Cortex of kidney (tissue), 1 donor: ENCODE measurements at places on chromosomes 3 and 15.

DNA sequence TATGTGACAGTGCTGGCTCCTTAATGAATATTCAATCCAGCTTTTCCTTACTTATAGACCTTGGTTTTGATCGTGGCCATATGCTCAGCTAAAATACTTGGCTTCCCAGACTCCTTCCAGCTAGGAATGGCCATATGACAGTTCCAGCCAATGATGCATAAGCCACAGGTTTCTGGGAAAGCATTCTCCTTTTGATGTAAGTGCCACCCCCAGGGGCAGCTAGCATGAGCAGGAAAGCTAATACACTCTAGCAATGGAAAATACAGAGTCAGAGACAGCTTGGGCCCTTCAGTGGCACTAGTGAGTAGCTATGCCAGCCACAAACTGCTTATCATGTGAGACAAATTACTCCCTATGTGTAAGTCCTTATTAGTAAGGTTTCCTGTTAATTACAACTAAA lies 26.7 kb downstream of the TBC1D2B start:
- DNase-seq, result no peak

DNA sequence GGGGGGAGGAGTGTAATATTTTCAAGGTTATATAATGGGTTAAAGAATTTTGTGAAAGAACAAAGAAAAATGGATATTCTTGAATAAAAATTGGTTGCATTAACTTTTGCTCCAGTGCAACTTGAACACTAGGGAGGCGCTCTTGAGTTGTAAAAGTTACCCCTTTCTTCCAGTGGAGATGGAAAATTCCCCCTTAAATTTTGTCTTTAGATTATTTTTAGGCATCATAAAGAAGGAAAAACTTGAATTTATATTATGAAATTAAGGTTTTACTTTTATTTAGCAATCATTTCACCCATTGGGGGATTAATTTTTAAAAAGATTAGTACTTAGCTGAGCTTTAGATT lies 550 bp upstream of the CHD2 start:
- no peak for DNase-seq

DNA sequence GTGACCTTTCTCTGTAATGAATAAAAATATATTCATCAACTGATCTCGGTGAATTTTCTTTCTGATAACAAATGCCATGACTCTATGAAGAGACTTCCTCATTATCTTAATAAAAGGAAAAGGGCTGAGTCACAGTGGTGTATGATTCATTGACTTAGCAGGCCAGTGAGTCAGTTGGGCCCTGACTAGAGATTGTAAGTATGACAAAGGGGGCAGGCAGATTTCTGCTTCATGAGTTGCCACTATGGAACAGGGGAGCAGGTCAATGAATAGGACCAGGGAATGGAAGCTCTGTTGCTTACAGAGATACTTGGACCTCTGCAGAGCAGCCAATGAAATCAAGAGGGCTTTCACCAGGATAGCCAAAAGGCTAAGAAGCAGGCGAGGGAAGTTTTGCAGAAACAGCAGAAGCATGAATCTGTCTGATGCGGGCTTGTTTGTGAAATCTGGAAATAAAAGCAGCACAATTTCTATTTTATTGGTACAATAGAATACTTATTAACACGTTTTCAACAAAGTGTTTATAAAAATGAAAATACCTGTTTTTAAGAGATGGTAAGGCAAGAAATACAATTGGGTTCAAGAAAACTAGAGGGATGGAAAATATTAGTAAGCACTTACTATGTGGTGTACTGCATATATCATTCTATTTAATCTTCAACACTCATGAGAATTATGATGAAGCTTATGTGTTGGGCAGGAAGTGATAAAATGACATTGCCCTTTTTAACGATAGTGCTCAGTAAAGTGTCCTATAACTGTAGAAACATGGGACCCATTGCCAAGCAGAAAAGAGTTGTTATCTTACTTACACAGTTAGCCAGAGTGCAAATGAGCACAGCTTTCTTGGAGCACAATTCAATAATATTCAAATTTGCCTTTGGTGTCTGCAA lies 169.8 kb upstream of the MYRIP start:
- DNase-seq, result no peak

GRCh38 chr3:154829929-154830328 lies 250.2 kb upstream of the MME start:
- DNase-seq, result no peak

- DNase-seq, result no peak
Observed at GRCh38 chr3:125239266-125239665, 26.7 kb upstream of the SLC12A8 start.

GRCh38 chr15:55661428-55661827 lies 73.3 kb upstream of the PYGO1 start:
- no peak for DNase-seq

- no peak for DNase-seq
Observed at GRCh38 chr15:58462973-58463663, 31.3 kb downstream of the LIPC start.

DNA sequence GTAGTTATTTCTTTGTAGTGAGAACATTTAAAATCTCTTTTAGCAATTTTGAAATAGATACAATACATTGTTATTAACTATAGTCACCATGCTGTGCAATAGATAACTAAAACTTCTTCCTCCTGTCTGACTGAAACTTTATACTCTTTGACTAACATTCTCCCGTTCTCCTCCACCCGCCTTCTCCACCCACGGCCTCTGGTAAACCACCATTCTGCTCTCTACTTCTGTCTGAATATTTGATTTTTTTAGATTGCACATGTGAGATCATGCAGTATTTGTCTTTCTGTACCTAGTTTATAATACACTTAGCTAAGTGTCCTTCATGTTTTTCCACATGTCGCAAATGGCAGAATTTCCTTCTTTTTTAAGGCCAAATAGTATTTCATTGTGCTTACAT lies 72.8 kb upstream of the RBM5 start:
- DNase-seq, result no peak

DNA sequence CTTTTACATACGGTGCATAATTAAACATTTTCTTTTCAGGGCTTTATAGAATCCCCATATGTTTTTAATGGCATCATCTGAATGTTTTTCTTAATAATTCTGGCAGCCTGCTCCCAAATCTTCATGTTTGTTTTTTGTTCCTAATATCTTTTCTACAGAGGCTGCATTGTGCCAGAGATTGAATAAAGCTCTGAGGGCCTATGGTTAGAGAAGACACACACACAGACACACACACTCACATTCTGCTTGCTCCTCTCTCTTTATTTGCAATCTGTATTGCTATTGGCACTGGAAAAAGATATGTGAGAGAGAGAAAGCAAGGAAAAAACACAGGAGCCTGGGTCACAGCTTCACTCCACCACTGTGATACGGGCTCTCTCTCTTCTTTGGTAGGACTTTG lies 136.0 kb downstream of the MECOM start:
- DNase-seq, result no peak

GRCh38 chr3:46663591-46664135 lies 29.8 kb downstream of the ALS2CL start:
- DNase-seq, result no peak

DNA sequence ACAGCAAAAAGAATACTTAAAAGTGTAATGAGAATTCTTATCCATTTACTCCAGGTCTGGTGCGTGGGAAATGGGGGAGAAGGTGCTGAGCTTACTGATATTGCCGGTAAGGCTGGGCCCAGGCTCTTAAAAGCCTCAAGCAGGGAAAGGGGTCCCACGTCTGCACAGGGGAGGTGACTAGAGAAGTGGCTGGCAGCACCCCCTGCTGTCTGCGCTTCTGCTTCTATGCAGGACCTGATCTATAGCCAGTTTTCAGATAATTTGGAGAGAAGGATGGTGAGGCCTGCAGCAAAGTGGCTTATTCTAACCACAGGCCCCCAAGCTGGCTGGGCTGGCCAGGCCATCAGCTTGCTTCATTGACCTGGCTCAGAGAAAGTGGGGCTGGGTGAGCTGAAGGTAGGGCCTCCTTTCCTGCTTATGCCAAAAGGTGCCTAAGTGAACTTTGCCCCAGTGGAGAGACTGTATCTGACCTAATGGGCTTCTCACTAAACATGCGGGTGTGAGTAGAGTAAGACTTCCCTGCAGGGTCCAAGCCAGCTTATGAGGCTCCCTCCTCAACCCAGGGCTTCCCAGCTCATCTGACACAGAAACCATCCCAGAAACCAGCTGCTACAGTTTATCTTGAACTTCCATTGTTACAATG lies 30.9 kb upstream of the ATP1B3 start:
- no peak for DNase-seq

GRCh38 chr3:158912188-158912587 lies 110.3 kb downstream of the MFSD1 start:
- no peak for DNase-seq

GRCh38 chr3:17057321-17057720 lies 172.6 kb downstream of the PLCL2 start:
- DNase-seq, result no peak

DNA sequence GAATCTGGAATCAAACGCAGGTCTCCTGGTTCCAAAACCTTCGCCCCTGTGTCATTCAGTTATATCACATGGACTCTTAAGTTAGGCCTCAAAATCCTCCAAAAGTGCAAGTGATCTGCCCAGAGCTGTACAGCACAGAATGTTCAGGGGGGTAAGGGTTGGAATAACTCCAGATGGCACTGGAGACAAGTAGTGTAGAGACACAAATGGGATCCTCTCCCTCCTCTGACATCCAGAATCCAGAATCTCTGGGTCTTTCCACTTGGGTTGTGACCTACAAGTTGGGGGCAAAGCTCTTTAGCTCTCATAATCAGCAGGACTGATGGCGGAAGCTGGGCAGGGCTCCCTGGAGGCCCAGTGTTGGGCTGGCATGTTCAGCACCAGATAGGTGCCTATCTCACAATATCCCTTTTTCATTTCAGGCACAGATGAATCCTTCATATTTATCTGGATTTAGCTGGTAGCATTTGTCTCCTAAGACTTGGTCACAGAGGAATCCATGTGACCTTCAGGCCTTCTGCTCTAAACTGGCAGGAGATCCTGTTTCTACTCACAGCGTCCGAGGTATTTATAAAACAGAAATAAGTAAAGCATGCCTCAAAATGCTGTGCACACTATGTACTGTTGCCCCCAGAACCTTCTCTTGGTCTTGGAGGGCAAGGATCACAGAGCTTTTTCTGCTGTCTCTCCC lies 15.4 kb downstream of the ABHD2 start:
- no peak for DNase-seq

GRCh38 chr3:143151004-143151731 lies 31.6 kb downstream of the CHST2 start:
- no peak for DNase-seq
